Femur (tissue), 1 donor: ENCODE measurements at places on chromosomes 7 and 10.
A peak's percentile ranks its signal among the peaks of the same experiment; 100 is the strongest.

GRCh38 chr10:15695852-15696251, 23.9 kb downstream of the ITGA8 start:
- peak; percentile 25 for DNase-seq

DNA sequence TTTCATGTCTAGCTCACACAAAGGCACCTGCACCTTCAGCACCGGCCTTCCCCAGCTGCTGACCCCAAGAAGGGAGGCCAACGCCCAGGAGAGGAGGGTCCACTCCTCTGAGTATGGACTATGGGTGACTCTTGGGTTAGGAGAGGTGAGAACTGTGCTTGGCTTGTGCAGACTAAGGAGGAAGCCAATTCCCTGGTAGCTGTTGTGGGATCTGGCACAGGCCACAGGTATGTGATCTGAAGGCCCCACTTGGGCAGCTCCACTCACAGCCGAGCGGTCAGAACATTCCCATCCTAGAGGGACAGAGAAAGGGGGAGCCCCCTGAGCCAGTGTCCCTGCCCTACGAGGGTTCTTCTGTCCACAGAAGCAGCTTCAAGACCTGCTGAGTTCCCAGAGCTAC, 52.8 kb upstream of the FIGNL1 start:
- DNase-seq: no peak

- DNase-seq: no peak
Measured at GRCh38 chr10:74542077-74542476, 284.3 kb upstream of the KAT6B start.

DNA sequence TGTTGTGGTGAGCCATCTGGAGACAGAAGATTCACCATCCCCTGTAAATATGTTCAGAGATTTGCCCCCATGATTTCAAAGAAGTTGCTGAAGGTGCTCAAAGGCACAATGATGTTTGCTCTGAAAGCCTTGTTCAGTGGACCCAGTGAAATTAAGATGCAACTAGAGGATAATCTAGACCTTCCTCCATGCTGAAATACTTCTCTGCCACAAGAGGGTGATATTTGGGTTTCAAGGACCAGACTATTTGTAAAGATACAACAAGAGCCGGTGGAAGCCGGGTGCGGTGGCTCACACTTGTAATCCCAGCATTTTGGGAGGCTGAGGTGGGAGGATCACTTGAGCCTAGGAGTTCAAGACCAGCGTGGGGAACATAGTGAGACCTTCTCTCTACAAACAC, 13.5 kb upstream of the MSRB2 start:
- DNase-seq: no peak

- DNase-seq: peak; percentile 83
Measured at GRCh38 chr7:105652359-105652993, 71.2 kb upstream of the EFCAB10 start.

DNA sequence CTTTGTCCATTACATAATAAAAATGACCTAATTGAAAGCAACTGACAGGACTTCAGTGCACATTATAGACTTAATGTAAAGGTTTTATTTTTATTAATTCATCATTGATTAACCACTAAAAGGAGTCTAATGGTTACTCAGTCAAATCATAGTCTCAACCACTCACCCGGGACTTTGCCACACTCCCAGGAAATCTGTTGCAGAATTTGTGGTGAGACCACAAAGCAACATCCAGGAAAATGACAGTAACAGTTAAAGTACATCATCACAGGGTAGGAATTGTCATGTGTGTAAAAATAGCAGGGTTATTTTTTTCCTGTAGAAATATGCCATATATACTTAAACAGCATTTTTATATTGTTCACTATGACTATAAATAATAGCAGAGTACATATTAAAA, 6.3 kb upstream of the HGF start:
- no peak for DNase-seq

GRCh38 chr7:2123916-2124315, 108.8 kb downstream of the MAD1L1 start:
- DNase-seq: no peak

- peak; percentile 29 for DNase-seq
Measured at GRCh38 chr7:18828994-18829857, 288.2 kb downstream of the TWIST1 start.

DNA sequence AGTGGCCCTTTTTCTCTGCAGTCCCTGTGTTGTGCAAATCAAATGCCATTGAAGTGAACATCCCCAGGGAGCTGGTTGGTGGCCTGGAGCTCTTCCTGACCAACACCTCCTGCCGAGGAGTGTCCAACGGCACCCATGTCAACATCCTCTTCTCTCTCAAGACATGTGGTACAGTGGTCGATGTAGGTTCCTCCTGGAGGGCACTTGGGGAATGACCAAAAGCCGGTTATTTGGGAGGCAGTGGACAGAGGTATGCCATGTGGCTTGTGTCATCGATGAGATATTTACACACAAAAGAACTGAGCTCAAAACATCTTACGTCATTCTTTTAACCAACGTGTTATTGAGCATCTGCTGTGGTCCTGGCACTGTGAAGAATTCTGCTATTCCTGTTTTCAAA, 19.7 kb downstream of the OIT3 start:
- DNase-seq: no peak

DNA sequence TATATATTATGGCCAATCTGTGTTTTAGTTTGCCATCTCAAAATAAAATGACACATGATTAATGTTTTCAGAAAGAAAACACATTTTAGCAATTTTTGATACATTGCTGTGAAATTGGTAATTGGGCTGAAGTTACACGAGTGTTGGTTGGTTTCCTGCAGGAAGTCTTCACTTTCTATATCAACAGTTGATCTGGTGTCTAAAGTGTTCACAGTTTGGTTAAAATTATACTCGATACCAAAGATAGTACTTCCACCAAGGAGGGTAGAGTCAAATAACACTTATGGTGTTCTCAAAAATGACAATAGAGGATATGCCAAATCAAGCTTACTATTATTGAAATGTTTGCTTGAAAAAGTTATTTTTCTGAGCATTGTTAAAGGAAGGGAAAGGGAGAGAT, 120.3 kb upstream of the GLCCI1 start:
- no peak for DNase-seq

GRCh38 chr10:79084012-79084971, 15.5 kb downstream of the ZMIZ1 start:
- peak; percentile 87 for DNase-seq

DNA sequence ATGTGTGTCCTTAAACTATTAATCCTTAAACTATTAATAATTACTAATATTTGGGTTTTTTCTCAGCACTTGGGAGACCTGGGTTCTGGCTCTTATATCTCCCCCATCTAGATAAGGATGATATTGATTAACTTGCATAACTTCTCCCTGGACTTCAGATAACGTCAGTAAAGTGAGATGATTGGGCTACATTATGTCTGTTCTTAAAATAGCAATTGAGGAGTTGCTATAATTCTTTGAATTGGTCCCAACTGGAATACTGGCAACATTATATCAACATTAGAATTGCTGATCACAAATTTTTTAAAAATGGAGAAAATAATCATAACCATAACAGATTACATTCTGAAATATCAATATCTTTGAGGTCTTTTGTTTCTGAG, 1.9 kb downstream of the APBB1IP start:
- no peak for DNase-seq

DNA sequence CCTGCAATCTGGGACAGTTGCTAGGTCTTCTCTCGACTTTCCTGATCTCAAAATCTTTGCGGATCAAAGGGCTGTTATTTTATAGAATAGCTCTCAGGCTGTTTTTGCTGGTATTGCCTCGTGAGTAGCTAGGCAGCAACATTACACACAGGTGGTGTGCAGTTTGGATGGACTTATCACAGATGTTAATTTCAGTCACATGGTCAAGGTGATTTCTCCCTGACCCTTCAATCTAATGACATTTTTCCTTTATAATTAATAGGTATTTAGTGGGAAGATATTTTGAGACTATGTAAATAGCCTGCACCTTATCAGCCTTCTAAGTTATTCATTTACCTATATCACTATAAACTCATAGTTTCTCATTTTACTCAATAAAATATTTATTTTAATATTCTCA, 309.6 kb upstream of the PRKCQ start:
- DNase-seq: no peak

DNA sequence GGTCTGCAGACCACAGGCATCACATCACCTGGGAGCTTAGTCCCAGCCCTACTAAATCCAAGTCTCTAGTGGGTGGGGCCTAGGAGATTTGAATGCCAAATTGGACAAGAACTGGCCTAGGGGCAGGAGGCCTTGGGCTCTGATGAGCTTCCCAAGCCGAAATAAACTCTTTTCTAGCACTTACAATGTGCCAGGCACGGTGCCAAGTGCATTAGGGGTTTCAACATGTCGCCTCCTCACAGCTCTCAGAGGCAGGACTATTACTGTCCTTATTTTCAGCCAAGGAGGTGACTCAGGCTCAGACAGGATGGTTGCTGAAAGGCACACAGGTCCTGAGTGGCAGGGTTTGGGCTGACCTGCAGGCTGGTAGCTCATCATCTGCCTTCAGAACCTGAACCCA, 9.2 kb upstream of the CPA1 start:
- DNase-seq: no peak

DNA sequence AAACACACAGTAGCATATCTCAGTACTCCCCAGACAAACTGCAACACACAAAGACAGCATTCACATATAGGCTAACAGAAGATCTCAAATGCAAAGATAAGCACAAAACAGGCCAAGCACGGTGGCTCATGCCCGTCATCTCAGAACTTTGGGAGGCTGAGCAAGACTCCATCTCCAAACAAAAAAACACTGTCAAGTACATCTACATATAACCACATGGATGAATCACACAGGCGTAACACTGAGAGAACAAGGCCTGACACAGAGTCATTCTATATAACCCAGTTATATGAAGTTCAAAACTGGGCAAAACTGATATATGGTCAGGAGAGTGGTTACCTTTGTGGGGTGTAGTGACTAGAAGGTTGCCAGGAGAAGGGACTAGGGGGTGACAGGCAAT, 506.4 kb downstream of the KCNMA1 start:
- DNase-seq: no peak

GRCh38 chr10:103901299-103901698, 16.7 kb downstream of the STN1 start:
- DNase-seq: no peak

GRCh38 chr7:4818000-4818794, 42.8 kb downstream of the AP5Z1 start:
- no peak for DNase-seq

DNA sequence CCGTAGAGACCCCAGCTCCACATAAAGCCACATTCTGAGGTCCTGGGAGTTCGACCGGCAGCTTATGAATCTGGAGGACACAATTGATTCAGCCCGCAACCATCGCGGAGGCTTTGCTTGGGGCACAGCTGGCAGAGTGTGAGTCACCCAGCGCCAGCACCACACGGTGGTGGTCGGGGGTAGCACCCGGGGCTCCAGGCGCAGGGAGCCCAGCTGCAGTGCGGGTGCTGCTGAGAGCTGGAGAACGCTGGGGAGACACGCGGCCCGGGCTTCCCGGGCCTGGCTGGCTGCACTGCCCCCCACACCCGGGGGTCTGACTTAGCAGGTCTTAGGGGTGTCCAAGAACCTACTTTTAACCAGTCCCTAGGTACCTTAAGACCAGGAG, 87.9 kb downstream of the PAXIP1 start:
- DNase-seq: no peak

GRCh38 chr7:88281749-88282148, 24.9 kb downstream of the STEAP4 start:
- no peak for DNase-seq

GRCh38 chr10:50375745-50376144, 124.4 kb upstream of the ASAH2 start:
- DNase-seq: no peak

DNA sequence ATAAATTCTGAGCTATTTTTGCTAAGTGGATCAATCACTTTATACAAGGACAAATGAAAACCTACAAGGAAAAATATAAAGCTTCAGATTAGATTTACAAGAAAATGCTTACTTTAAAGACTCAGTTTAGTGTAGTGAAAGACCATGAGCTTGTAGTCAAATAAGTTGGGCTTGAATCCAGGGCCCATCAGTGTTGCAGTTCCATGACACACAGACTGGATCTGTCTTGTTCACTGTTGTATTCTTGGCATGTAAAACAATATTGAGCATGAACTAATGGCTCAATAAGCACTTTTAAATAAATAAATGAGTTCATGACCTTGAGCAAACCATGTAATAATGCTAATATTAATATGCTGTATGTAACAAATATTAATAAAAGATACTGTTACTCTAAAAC, 164.6 kb upstream of the KCND2 start:
- DNase-seq: no peak
